ENCODE measurements at places on chromosomes 3 and 15. TPM values are rescaled to one million over a fixed set of nuclear protein-coding genes. Genes with fewer than 3 reads are reported as not detected.

DNA sequence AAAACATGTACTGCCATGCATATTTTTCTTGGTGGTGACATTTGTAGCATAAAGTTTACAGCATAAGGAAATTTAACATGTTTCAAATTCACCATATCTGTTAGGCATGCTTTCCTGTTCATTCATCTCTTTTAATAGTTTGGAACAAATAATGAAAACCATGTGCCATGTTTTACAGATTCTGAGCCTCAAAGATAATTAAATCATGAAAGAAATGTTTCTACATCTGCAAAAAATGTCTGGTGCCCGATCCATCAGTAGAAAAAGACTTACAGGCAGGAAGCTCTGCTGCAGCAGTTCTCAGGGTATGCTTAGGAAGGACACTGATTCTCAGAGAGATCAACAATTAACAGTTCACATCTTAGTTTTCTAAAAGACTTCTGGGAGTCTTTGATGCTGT lies 316.2 kb downstream of the IL5RA start:
- no peak for DNase-seq

- DNase-seq = no peak
Measured at GRCh38 chr3:195697582-195698324, 23.0 kb upstream of the MUC20 start.

DNA sequence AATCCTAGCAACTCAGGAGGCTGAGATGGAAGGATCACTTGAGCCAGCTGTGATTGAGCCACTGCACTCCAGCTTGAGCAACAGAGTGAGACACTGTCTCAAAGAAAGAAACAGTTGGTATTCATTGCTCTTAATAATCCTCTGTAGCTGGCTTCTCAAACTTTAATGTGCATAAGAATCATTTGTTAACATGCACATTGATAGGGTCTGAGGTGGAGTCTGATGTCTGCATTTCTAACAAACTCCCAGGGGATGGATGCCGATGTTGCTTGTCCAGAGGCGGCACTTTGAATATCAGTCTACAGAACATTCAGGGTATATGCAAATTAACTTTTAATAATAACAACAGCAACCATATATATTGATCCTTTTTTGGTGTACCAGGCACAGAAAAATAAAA lies 39.9 kb downstream of the NKIRAS1 start:
- DNase-seq = no peak

- DNase-seq = no peak
Measured at GRCh38 chr3:112857526-112857925, 10.9 kb upstream of the CD200R1L start.

- DNase-seq = no peak
Measured at GRCh38 chr3:56694867-56695683, 12.0 kb upstream of the TASOR start.

ATP6V1A gene
- total RNA-seq = 40.0 TPM

GHSR gene
- total RNA-seq = not detected

- DNase-seq = no peak
Measured at GRCh38 chr3:127171320-127171719, 21.6 kb upstream of the PRR23E start.

CYP8B1 gene
- not detected for total RNA-seq

GRCh38 chr15:45182996-45183395 lies 4.8 kb downstream of the SHF start:
- no peak for DNase-seq

BSN gene
- total RNA-seq = 0.13 TPM

DNA sequence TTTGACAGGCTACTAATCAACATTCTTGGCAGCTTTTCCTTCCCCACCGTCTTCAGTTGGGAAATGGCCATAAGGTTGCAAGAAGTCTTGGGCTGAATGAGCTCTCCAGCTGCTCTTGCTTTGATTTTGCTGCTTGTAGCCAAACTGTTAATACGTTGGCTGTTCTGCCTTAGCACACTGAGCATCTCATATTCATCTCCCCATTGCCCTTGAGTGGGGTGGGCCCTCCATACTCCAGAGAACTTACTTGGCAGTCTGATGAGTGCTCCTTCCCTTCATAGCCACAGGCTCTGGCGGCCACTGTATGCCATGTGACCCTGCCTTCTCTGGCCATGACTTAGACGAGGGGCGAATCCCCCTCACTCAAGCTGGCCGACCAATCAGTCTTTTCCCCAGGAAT lies 25.8 kb upstream of the PAQR5 start:
- no peak for DNase-seq

- no peak for DNase-seq
Measured at GRCh38 chr3:138774529-138775253, 60.0 kb downstream of the PIK3CB start.

AQP9 gene
- not detected for total RNA-seq

GRCh38 chr3:100334488-100335351 lies at the start of gene NIT2:
Gene NIT2 (plus strand): TSS chr3:100334757. CDS start chr3:100334792, 35 bp downstream.
- DNase-seq = peak; percentile 73

GRCh38 chr3:185555101-185555501 lies 2.7 kb upstream of the LIPH start:
- no peak for DNase-seq

FRMD4B gene
- 83.3 TPM for total RNA-seq

GRCh38 chr3:26657348-26657976 lies 34.9 kb downstream of the LRRC3B start:
- no peak for DNase-seq

DNA sequence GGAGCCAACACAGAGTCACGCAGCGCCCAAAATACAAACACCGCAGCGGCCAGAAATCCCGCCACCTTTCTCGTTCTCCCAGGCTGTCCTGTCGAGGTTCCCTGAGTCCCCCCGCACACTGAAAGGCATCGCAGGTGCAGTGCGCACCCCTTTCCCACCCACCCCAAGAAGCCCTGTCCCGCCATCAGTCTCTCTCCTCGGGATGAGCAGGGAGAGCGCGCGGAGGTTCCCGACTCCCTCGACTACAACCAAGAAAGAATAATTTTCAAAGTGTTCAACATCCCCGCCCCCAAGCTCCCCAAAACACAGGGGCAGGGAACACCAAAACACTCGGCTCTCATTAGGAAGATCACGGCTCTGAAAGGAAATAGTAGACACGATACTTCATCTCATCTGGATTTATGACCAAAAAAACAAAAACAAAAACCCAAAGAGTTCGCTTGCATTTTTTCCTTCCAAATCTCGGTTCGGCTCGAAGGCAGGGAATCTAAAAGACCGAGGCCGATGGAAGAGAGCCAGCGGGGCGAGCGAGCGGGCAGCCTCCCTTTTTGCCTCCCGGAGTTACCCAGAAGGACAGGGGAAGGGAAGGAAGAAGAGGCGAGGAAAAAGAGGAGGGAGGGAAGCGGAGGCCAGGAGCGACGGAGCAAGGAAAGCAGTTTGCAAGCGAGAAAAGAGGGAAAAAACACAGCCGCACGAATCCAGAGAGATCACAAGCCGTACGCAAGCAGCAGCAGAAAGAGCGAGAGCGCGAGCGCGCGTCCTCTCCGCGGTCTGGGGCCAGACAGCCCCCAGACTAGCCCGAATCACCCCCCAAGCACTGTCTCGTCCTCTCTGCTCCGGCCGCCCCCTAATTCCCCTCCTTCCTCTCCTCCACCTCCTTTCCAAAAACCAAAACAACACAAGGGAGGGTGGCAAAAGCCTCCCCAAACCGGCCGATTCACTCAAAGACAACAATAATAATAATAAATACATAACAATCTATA lies 808 bp downstream of the BCL6 start:
- DNase-seq = peak; percentile 37
